ENCODE measurements at places on chromosomes 11 and 22.
A peak's percentile ranks its signal among the peaks of the same experiment; 100 is the strongest.

GRCh38 chr11:21553795-21554194 lies 639.1 kb upstream of the ANO5 start:
- no peak for DNase-seq

- no peak for DNase-seq
These were observed 113.9 kb downstream of the CCDC81 start for GRCh38 chr11:86488553-86488952.

GRCh38 chr11:16082095-16083055 lies 274.0 kb downstream of the SOX6 start:
- no peak for DNase-seq

DNA sequence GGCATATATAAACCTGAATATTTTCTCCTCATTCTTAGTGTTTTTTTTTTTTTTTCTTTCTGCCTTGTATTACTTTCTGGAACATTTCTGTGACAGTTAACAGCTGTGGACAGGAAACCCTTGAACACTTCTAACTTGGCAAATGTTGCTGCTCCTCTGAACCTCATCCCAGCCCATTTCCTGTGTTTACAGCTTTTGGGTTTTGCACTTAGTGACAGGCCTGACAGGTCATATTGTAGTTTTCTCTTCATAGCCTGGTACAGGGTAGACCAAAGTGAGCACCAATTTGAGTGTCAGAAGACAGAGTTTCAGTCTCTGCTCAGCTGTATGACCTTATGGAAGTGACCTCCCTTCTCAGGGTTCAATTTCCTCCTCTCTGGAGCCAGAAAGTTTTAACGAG lies 91.6 kb downstream of the STIM1 start:
- DNase-seq, result peak; percentile 64

GRCh38 chr11:61495801-61496601 lies 12.5 kb upstream of the LRRC10B start:
- DNase-seq, result no peak

All from CD4-positive, alpha-beta T cell treated with Interleukin-17A for 4 hours (primary cell).